ENCODE measurements at places on chromosomes 3 and 15.

DNA sequence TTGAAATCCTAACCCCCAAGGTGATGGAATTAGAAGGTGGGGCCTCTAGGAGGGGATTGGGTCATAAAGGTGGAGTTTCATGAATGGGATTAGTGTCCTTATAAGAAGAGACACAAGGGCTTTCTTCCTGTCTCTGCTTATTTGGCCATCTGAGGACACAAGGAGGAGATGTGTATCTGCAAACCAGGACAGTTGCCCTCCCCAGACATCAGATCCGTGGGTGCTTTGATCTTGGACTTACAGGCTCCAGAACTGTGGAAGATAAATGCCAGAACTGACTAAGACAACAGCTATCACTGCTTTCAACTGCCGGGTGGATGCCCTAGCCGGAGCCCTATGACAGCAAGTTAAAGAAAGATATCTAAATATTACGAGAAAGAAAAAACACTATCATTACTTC is 94.4 kb downstream of the CHRNA7 start:
- no peak for DNase-seq

DNA sequence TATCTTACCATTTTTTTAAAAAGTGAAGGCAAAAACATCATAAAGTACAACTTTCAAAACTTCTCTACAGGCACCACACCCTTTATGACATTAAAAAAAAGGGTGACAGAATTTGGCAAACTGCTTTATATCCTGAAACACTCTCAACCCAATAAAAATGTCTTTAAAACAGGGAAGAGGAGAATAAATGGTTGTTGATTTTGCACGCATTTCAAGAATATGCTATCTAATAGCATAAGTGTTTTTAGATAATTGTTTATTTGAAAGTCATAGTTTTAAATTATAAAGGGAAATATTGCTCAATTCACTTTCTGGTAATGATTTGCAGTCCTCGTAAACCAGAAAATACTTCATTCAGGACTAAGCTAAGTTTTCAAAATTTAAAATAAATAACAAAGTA is 1.7 kb upstream of the PCOLCE2 start:
- DNase-seq, result no peak

- DNase-seq, result no peak
Measured at GRCh38 chr3:184229394-184230080, at the start of gene VWA5B2. VWA5B2 (plus strand) TSS chr3:184229585; CDS start chr3:184230529, 944 bp downstream.

GRCh38 chr15:61701455-61701854 is 358.8 kb downstream of the VPS13C start:
- DNase-seq, result no peak

DNA sequence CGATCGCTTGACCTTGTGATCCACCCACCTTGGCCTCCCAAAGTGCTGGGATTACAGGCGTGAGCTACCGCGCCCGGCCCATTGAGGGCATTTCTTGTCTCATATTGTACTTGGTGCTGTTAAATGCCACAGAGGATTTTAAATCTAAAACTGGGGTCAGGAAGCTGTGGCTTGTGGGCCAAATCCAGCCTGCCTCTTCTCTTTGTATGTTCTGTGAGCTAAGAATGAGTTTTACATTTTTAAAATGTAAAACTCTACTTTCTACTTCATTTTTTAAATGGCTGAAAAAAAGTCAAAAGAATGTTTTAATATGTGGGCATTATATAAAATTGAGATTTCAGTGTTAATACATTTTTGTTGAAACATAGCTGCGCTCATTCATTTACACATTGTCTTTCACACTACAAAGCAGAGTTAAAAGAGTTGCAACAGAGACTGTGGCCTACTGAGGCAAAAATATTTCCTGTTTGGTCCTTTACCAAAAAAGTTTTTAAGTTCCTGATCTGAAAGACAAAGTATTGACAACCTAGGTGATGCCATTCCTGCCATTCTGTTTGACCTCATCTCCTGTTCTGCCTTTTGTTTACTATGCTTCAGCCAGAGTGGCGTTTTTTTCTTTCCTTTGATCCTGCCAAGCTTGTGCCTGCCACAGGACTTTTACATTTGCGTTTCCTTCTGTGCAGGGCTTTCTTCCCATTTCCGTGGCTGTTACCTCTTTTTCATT is 50.4 kb downstream of the PDCD6IP start:
- no peak for DNase-seq

GRCh38 chr3:117201901-117202774 is 492.6 kb downstream of the TUSC7 start:
- DNase-seq, result no peak

DNA sequence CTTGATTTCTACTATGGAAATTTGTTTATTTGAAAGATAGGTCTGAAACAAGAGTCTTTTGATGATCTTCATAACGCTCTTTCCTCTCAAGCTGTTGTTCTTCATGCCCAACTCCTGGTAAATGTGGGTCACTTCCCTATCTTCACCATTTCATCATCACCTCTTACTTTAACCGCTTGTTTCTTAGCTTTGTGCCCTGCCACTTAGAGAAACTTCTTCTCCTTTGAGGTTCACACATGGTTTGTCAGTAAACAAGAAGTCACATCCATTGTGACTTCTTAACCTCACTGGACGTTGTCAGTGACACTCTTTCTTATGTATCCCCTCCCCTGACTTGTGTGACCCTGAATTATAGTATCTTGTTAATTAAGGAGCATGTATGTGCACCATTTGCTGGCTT is 16.9 kb upstream of the P2RY13 start:
- no peak for DNase-seq
